ENCODE measurements at places on chromosomes 13 and 19.

DNA sequence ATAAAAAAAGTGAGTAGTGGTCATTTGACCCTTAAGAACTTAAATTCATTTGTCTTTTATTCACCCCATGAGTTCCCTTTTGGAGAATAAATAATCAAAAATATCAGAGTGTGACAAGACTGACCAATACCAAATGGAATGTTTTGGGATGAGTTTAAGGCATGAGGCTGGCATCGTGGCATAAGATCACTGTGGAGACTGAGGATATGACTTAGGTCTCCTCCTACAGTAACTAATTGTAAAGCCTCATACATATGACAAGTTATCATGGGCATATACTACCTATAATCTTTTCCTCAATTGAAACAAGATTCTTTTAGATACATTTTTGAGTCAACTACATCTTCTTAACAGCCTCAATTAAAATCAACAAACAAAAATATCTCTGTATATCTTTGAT, 782.0 kb downstream of the SLITRK1 start:
- no peak for ATAC-seq

GRCh38 chr13:41501281-41501680, 43.9 kb downstream of the RGCC start:
- no peak for ATAC-seq

DNA sequence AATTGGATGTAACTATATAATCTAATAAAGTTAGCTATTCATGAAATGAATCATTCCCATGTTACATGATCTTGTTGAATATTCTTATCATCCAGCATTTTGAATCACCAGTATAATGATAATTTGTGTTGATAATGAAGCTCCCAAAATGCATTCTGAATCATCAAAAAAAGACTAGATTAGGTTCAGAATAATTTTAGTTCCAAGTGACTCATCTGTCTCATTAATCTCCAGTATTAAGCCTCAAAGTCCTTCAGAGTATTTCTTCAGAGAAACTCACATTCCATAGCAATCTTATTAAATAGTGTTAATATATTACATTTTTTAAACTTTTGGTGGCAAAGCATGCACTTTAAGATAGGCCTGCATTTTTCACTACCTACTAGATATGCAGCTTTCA, 207.5 kb downstream of the SLITRK5 start:
- ATAC-seq = no peak

DNA sequence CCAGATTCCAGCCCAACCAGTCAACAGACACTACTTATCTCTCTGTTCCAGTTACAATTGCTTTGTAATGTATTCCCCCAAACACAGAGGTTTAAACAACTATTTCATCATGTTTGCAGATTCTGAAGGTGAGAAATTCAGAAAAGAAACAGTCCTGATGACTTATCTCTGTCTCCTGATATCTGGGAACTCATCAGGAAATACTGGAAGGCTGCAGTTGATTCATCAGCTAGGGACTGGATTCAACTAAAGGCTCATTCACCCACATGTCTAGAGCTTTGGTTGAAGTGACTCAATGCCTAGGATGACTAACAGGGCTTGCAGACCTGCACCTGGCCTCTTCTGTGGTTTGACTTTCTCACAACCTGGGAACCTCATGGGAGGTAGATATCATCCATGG, 56.6 kb upstream of the GPC6 start:
- ATAC-seq = peak; percentile 35

GRCh38 chr19:14570864-14571527, 870 bp downstream of the NDUFB7 start:
- no peak for ATAC-seq

DNA sequence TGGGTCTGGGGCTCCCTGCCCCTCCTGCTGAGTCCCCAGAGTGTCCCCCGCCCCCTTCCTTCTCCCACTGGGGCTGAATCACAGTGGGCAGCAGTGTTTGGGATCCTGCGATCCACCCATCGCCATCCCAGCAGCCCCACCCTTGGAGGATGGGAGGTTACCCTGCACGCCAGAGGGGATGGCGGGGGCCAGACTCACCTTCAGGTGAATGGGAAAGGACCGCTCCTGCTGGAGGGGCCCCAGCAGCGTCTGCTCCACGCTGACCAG, 569 bp downstream of the DLEU7 start:
- ATAC-seq = no peak

- ATAC-seq = peak; percentile 86
Observed at GRCh38 chr19:38224014-38224862, at the start of gene DPF1. TSS of gene DPF1 (minus strand) at chr19:38224222. CDS start at chr19:38224142, 80 bp downstream.

DNA sequence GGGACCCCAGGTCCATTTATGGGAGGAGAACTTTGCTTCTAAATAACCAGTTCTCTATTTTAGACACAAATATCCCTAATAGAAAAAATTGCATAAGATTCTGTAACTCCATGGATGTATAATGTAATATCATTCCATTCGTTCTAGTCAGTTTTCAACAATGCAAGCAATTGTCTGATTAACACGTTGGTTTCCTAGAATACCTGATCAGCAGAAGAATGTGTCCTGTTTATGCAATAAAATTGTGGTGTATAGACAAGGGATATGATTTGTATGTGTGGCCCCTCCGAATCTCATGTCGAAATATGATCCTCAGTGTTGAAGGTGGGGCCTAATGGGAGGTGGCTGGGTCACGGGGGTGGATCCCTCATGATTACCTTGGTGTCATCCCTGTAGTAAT, 62.1 kb downstream of the RUBCNL start:
- no peak for ATAC-seq

DNA sequence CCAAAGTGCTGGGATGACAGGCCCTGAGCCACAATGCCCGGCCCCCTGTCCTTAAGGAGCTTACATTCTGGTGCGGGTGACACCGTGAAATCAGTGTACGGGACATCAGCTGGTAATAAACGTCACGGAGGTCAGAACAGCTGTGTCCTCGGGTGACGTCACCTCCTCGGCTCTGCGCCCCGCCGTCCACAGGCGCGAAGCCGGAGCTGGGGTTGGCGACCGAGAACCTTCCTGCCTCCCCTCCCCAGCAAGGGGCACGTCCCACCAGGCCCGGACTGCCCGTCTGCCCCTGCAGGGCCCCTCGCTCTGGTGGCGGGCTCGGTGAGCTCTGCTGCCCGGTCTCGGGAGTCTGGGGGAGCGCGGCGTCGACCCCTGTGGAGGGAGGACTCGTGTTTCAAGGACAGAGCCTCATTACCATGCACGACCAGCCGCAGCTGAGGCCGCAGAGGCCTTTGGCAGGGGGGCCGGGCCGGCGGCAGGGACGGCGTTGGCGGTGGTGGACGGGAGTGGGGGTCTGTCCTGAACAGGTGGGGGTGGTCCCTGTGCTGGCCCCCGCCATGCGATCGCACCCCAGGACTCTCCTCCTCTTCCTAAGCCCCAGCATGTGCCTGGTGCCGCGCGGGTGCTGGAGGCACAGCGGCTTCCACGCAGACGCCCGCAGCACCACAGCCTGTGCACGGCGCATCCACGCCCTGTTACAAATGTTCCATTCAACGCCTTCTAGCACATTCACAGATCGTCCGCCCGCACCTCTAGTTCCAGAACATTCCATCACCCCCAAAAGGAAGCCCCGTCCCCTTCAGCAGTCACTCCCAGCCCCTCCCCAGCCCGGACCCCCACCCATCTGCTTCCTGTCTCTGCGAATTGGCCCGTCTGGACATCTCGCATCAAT, 5.4 kb downstream of the LINGO3 start:
- no peak for ATAC-seq

DNA sequence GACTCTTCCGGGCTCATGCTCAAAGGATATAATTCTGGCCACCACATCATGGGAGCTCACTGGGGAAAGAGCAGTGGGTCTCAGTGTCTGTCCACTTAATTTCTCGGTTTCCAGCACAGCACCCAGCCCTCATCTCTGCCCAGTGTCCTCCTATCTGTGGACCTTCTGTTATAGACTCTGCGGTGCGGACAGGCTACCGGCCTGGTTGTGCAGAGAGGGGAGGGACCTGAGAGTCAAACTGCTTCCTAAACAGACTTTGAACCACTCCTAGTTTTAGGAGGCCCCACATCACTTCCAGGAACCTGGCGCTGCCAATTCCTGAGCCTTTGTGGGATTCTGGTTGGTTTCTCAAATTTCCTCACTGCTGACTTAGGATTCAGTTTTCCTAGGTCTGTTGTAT, 59.8 kb upstream of the MED4 start:
- no peak for ATAC-seq

GRCh38 chr13:77861741-77862140, 56.9 kb downstream of the EDNRB start:
- no peak for ATAC-seq

DNA sequence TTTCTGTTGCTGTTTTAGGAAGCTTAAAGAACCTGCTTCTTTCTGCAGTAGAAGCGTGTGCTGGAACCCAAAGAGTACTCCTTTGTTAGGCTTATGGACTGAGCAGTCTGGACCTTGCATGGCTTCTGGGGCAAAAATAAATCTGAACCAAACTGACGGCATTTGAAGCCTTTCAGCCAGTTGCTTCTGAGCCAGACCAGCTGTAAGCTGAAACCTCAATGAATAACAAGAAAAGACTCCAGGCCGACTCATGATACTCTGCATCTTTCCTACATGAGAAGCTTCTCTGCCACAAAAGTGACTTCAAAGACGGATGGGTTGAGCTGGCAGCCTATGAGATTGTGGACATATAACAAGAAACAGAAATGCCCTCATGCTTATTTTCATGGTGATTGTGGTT, 103.1 kb downstream of the TNFRSF19 start:
- no peak for ATAC-seq

- ATAC-seq = no peak
Observed at GRCh38 chr19:40394816-40395210, 4.8 kb upstream of the HIPK4 start.

- no peak for ATAC-seq
Observed at GRCh38 chr13:51707461-51707860, 96.5 kb downstream of the DHRS12 start.

- no peak for ATAC-seq
Observed at GRCh38 chr13:62193919-62194318, 778.3 kb upstream of the PCDH20 start.

All from activated CD4-positive, CD25-positive, alpha-beta regulatory T cell treated with anti-CD3 and anti-CD28 coated beads, Interleukin-2, amount 50 U/mL, for 24 hours (primary cell).